ENCODE measurements at places on chromosomes 7 and 10. TPM values are rescaled to one million over a fixed set of nuclear protein-coding genes. Genes with fewer than 3 reads are reported as not detected.

NUTM2A gene
- 1.1 TPM for total RNA-seq

AGAP3 gene
- 19.9 TPM for total RNA-seq

PKD2L1 gene
- total RNA-seq = not detected

BAIAP2L1 gene
- 15.9 TPM for total RNA-seq

GALNT17 gene
- not detected for total RNA-seq

Data from SJSA1 (cell line).